Right ventricle myocardium inferior (tissue), 1 donor: ENCODE measurements at places on chromosomes 3 and 15.
A peak's percentile ranks its signal among the peaks of the same experiment; 100 is the strongest.

DNA sequence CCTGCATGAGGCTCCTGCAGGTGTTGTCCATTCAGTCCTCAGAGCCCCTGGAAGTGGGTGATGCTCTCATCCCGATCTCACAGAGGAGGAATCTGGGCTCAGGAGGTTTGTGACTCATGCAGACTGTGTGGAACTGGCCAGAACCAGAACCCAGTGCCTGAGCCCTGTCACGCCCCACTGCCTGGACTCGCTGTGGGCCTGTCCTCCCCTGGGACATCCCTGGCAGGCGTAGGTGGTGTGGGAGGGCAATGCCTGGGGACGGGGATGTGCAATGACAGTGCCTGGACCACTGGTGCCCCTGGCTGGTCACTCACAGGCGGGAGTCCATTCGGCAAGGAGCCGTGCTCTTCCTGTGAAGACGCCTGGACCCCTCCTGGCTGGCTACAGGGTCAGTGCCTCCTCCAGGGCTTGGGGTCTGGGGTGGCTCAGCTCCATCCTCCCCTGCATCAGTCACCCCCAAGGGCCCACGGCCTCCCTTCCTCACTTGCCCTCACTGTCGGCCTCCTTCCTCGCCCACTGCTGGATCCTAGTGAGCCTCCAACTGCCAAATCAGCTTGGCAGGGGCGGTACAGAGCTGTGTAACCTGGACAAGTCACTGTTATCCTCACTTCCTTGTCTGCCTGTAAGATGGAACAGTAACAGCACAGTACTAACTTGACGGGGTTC, 14.9 kb downstream of the PSTPIP1 start:
- no peak for DNase-seq

GRCh38 chr15:74653426-74654102, 37.9 kb downstream of the CLK3 start:
- DNase-seq, result no peak

DNA sequence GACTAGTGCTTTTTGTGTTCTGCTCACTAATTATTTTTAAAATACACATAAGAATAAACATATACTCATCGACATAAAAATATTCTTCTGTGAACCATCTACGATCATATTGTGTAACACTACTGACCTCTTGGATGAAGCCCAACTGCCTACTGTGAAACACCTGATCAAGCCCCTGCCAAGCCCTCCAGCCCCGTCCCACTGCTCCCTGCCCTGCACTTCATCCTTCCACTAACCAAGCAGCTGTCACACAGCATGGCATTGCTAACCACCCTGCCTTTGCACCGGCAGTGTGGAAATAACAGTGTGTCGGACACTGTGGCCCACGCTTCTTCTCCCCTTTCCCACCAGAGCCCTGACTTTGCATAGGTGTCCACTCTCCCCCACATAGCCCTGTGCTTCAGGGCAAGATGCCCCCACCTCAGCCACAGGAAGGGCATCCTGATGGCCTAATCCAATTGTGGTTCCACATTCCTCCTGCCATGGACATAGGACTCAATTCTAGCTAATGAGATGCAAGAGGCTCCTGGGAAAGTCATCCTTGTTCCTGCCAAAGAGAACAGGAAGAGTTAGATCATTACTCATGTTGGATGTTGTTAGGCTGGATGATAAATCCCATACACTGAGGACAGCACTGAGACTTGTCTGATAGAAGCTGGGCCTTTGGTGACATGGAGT, 35.0 kb upstream of the ARID3B start:
- no peak for DNase-seq

- no peak for DNase-seq
Measured at GRCh38 chr15:57263520-57263919, 112.8 kb upstream of the CGNL1 start.

DNA sequence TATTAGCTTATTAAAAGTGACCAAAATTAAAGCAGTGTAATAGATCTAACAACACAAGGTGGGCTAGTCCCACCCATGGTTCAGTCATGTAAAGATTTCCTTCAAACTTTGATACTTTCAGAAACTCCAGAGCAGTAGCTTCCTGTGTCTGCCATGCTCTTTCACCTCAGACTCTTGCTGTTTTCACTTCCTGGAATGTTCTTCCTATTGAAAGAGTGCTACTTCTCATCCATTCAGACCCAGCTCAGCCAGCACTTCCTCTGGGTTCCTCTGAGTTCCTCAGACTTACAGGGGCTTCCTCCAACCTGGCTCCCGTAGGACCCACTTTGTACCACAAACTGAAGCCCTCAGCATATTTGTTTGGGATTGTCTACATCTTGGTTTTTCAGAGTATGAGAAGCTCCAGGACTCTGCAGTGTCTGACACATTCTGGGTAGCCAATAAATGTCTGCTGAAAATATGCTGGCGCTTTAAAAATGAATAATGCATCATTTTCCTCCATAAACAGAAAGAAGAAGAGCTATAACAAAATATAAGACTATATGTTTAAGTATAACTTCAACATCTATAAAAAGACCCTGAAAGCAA, 18.0 kb downstream of the NCEH1 start:
- no peak for DNase-seq

GRCh38 chr3:124552224-124552623, 178.0 kb upstream of the UMPS start:
- DNase-seq, result no peak

DNA sequence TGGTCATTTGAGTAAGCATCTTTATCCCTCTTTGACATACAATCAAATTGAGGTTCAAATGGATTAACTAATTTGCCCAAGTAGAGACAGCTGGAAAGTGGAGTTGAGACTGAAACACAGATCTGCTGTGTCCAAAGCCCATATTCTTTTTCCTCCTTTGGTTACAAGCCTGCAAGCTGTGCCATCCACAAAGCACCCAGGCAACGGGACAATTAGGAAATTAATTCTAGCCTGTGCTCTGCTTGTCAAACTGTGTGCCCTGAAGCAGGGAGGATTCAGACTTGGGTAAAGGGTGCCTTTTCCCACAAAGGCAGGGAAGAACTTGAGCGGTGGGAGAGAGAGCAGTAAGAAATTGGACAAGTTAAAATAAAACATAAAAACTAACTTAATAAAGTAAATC, 127.9 kb downstream of the DTWD1 start:
- DNase-seq, result no peak

- no peak for DNase-seq
Measured at GRCh38 chr3:81929697-81930096, 168.3 kb upstream of the GBE1 start.

DNA sequence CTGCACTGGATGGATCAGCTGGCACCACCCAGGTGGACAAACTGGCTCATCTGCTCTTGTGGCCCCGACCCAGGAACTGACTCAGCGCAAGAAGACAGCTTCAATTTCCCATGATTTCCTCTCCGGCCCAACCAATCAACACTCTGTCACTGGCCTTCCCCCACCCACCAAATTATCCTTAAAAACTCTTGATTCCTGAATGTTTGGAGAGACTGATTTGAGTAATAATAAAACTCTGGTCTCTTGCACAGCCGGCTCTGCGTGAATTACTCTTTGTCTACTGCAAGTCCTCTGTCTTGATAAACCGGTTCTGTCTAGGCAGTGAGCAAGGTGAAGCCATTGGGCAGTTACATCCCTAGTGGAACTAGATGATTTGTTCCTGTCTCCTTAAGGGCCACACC, 16.1 kb downstream of the BDH1 start:
- no peak for DNase-seq

- DNase-seq, result no peak
Measured at GRCh38 chr15:52014616-52015015, 4.4 kb upstream of the MAPK6 start.

- no peak for DNase-seq
Measured at GRCh38 chr3:73812054-73812453, 187.3 kb upstream of the PDZRN3 start.

GRCh38 chr15:66619152-66619903, 53.5 kb upstream of the LCTL start:
- DNase-seq, result peak; percentile 87

DNA sequence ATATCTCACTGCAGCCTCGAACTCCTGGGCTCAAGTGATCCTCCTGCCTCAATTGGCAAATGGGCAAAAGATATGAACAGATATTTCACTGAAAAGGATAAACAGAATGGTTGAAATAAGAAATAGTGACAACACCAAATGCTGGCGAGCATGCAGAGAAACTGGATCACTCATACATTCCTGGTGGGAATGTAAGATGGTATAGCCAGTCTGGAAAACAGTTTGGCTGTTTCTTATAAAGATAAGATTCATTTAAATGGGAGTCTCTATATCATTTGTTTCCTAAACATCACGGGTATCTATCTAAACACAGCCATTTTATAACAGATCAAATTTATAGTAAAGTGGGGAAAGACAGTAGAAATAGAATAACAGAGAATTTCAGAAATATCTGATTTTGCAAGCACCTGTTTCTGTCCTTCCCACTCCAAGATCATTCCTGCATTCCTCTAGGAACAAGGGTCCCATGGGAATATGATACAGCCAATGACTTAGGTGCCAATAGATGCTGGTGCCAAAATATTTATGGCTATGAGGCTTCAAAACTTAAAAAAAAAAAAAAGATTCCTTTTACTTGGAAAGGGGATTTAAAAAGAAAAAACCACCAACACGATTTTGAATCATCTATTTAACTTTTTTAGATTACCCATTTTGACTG, 9.9 kb upstream of the TFDP2 start:
- no peak for DNase-seq

DNA sequence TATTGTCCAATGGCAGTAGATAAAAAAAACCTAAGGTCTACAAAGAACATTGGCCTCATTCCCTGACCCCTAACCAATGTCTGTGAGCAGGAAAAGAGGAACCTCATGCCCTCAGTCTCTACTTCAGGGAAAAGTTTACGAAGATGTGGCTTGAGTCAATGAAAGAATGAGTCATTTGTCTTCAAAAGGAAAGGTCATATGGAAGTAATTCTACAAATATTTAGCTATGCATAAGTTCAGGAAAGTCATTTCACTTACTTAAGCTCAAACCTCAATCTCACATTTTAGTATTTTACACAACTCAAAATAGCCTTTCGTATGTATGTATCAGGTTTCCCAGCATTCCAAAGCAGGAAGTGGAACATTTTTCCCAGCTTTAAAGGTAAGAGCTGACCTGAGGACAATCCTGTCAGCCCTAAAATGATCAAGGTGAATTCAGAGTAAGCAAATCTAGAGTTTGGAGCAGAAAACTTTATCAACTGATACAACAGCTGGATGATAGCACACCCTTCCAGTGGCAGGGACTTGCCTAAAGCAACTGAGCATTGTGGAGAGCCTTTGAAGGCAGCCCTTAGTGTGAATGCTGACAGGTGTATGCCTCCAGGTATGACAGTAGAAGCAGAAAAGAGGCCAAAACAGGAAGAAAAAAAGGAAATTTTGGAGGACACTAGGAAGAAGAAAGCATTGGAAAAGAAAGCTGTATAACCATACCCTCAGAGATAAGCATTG, 53.9 kb upstream of the ACKR4 start:
- DNase-seq, result no peak

DNA sequence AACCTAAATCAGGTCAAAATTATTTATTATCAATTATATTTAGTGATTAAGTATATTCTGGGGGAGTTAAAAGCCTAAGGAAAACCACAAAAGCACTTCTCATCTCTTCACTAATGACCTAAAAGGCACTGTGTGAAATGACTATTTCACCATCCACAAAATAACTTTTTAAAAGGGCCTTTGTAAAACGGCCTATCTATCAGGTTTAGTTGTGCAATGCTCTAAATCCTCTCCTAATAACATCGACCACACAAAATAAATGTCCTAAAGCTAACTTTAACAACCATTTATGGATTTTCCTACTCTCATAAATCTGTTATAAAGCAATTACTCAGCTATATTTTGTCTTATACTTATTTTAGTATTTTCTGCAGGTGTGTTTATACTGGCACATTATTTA, 1066.3 kb downstream of the ROBO1 start:
- no peak for DNase-seq

DNA sequence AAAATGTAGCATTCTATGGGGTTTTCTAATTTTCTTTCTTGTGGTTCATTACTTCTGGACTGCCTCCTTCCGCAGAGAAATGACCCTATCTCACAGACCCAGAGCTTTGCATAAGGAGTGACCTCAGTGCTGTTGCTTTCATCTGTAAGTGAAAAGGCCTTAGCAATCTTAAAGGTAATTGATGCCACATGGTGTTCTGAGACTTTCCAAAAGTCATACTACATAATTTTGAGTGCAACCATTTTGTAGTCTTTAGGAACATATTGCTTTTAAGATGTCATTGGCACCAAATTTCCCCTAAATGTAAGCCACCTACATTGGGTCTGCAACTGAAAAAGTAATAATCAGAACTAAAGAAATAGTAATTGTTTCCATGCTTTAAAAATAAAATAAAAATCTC, 9.2 kb upstream of the HHLA2 start:
- no peak for DNase-seq

DNA sequence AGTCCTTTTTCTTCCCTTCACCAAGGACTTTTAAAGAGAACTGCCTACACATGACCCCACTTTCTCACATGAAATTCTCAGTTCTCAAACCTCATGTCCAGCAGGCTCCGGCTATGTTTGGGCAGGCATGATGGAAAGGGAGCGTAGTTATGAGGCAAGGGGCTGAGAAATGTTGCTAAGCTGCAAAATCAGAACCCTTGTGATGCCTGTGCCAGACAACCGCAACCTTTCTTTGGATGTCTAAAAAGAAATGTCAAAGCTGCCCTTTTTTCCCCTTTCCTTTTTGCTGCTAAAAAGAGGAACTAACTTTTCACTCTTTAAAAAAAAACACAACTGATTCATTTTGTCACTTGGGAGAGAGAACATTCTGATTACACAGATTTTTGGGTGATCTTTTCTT, 19.2 kb downstream of the GNB4 start:
- no peak for DNase-seq

DNA sequence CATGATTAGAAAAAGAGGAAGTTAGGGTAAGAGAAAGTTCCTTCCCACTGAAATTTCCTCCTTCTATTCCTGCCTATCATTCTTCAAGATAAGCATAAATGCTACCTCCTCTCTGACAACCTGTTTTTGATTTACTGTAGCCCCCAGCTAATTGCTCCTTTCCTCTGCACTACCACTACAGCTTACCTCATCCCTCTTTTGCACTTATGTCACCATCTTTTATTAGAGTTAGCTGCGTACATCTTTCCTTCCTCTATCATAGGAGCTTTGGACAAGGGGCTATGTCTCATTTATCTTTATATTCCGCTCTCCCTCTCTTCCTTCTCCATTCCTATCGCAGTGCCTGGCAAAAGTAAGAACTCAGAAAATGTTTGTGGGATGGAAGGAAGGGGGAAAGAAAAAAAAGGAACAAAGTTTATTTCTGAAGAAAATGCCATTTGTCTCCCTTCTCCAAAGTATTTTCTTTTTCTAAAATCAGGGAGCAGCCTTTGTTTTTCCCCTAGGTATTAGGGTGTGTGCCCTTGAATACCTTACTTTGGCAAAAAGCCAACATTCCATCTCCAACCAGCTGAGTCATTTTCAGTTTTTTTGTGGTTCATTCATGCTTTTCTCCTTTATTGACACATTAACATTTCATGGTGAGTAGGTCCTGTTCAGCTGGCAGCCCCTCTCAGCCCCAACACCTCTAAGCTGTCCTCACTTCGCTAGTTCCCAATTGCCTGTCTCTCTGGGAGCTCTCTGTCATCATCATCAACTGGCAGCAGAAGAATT, 87.6 kb upstream of the SOX2 start:
- no peak for DNase-seq
